NCI-H2171 treated with DMSO at 0.1 percent for 48 hours (cell line): ENCODE measurements at places on chromosomes 11 and 22.

GRCh38 chr22:33529424-33530113, 390.7 kb downstream of the LARGE1 start:
- no peak for DNase-seq

- no peak for DNase-seq
Observed at GRCh38 chr11:108632041-108632704, 32.7 kb upstream of the DDX10 start.

DNA sequence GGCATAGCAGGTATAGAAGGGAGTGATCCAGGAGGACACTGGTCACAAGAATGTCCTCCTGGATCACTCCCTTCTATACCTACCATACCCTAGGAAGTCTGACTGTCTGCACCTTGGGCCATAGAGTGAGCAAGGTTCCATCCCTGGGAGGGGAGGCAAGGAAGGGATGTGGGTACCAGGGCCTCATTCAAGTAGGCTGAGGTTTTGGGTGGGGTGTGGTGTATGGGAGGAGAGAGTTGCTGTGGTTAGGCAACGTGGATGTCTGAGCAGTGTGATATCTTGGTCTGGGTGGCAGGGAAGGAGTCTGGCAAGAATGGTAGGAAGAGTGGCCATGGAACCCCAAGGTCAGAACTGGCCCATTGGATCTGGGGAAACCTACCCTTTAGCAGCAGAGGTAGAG, 13.2 kb downstream of the PPFIBP2 start:
- DNase-seq = no peak

DNA sequence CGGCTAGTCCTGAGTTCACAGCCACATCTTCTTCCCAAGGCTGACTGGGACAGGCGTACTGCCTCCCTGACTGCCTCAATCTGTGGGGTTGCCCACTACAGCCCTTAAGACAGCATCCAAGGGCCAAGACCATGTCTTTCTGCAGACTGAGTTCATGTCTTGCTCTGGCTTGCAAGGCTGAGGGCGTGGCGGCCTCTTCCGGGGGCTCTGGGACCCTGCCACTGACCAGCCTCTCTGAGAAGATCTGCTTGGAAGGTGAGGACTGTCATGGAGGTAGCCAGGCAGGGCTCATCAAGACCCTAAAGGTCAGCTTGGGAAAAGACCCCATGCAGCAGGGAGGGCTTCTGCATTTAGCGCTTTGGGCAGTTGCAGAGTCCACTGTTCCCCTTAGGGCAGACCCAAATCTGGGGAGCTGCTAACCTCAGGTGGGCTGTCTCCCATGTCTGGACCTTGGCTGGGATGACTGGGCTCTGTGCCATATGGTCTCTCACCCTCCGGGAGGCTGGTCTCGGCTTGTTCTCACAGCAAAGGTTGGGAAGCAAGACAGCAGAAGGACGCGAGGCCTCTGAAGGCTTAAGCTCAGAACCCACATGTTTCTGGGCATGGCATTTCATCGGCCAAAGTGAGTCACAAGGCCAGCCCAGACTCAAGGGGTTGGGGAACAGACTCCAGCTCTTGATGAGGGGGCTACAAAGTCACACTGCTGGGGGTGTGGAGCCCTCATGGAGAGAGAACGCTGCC, 109.1 kb upstream of the LMO1 start:
- no peak for DNase-seq

GRCh38 chr22:46421267-46421666, 85.8 kb downstream of the TRMU start:
- DNase-seq = no peak

- no peak for DNase-seq
Observed at GRCh38 chr11:64536396-64536941, 54.6 kb upstream of the SLC22A12 start.

DNA sequence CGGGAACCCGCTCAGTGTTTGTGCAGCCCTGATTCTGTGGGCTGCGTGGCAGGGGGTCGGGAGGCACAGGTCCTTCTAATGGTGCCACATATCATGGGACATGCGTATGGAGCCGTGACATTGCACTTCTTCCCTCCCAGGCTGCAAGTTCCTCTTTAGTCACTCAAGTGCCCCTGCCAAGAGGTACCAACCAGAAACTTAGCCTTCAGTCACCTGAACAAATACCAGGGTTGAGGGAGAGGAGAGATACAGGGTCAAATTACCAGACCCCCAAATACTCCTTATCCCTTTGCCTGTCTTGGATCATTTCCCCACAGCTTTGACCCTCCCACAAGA, 209.1 kb downstream of the BUD13 start:
- DNase-seq = no peak

GRCh38 chr11:105903113-105903512, 118.9 kb downstream of the MSANTD4 start:
- no peak for DNase-seq

- no peak for DNase-seq
Observed at GRCh38 chr11:74185695-74186094, 14.6 kb downstream of the PPME1 start.

- DNase-seq = no peak
Observed at GRCh38 chr11:113274713-113275582, 39.4 kb upstream of the TTC12 start.

GRCh38 chr11:118476676-118477075, 40.4 kb downstream of the KMT2A start:
- no peak for DNase-seq

DNA sequence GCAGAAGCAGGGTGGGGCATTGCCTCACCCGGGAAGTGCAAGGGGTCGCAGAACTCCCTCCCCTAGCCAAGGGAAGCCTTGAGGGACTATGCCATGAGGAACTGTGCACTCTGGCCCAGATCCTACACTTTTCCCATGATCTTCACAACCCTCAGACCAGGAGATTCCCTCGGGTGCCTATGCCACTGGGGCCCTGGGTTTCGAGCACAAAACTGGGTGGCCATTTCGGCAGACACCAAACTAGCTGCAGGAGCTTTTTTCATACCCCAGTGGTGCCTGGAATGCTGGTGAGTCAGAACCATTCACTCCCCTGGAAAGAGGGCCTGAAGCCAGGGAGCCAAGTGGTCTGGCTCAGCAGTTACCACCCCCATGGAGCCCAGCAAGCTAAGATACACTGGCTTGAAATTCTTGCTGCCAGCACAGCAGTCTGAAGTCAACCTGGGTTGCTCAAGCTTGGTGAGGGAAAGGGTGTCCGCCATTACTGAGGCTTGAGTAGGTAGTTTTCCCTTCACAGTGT, 573.7 kb upstream of the ANO3 start:
- no peak for DNase-seq

GRCh38 chr11:37512156-37512780, 914.2 kb upstream of the RAG2 start:
- no peak for DNase-seq

- no peak for DNase-seq
Observed at GRCh38 chr11:11979488-11980117, 28.8 kb downstream of the DKK3 start.

- DNase-seq = no peak
Observed at GRCh38 chr11:114215871-114216795, 80.1 kb upstream of the NNMT start.

GRCh38 chr11:1433568-1433967, 43.8 kb downstream of the BRSK2 start:
- no peak for DNase-seq

- no peak for DNase-seq
Observed at GRCh38 chr11:112213753-112214152, 12.5 kb upstream of the PTS start.

GRCh38 chr11:78801161-78801884, 226.7 kb upstream of the NARS2 start:
- no peak for DNase-seq

DNA sequence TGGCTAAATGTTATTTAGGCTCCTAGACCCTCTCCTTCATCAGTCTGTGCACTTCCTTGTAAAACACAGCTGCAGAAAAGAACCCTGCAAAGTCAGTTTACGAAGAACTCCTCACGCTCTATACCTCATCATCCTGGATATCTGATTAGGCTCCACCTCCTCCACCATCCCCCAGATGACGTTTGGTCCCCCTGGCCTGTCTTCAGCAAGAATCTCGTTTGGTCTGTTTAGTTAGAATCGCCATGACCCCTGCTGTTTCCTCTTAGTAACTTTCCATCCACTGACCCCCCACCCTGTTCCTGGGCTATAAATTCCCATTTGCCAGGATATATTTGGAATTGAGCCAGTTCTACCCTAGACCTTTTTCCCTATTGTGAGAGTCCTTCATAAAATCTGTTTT, 214.1 kb downstream of the OPCML start:
- no peak for DNase-seq

- DNase-seq = no peak
Observed at GRCh38 chr22:30210235-30210909, 36.2 kb downstream of the LIF start.

DNA sequence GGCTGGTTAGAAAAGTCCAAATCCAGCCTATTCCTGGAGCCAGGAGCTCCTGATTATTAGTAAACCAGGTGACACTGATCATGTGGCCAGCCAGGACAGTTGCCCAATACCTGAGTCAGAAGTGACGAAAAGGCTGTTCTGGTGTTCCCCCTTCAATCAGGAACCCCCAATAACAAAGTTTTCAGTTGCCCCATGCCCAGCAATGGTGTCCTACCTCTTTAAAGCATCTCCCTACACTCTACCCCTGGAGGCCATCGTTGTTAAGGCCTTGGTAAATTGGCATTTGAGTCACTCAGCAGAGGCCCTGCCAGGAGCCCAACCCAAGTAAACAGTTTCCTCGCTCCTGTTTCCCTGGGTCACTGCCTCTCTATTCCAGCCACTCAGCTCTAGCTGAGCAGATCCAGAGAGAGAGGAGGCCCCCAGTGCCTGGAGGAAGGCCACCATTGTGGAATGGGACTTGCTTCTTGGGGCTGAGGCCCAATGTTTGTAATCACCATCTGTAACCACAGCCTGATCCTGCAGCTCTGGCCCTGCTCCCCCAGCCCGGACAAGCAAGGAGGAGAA, 25.0 kb downstream of the ARHGAP1 start:
- no peak for DNase-seq

GRCh38 chr11:80240245-80240644, 799.4 kb upstream of the TENM4 start:
- no peak for DNase-seq

- peak; percentile 71 for DNase-seq
Observed at GRCh38 chr11:64537876-64538275, 53.1 kb upstream of the SLC22A12 start.

- DNase-seq = no peak
Observed at GRCh38 chr11:60857378-60858232, 1.9 kb upstream of the PTGDR2 start.

- DNase-seq = no peak
Observed at GRCh38 chr11:69641681-69642548, 959 bp downstream of the CCND1 start.

- no peak for DNase-seq
Observed at GRCh38 chr11:61052182-61052972, 49.9 kb upstream of the CD5 start.

DNA sequence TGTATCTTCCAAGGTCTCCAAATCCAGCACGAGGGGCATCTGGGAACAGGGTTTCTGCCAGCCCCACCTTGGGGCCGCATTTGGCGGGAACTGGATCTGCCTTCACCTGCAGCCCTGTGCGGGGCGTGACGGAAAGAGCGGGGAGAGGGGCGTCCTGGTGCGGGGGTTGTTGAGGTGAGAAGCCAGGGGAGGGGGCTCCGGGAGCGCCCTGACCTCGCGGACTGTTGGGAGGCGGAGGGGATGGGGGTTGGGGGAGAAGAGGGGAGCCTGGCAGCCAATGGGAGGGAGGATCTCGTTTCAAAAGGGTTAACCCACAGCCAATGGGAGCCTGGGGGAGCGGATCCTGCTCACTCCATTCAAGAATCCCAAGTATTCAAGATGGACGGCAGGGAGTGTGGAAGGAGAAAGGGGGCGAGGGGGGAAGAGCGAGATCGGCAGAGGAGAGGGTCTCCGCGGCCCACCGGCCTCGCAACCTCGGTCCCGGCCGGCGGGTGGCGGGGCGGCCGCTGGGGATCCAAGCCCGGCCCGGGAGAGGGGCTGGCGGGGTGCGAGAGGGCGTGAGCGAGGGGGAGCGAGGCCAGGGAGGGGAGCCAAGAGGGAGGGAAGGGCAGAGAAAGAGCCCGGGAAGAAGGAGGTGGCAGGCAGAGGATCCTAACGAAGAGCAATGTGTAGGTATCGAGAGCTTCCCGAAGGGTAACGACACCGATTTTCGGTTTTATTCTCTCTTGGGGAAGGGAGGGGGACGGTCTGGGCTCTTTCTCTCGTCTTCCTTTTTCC, 11.5 kb downstream of the YPEL4 start:
- peak; percentile 95 for DNase-seq

GRCh38 chr22:43434275-43434927, 22.6 kb downstream of the MPPED1 start:
- no peak for DNase-seq

DNA sequence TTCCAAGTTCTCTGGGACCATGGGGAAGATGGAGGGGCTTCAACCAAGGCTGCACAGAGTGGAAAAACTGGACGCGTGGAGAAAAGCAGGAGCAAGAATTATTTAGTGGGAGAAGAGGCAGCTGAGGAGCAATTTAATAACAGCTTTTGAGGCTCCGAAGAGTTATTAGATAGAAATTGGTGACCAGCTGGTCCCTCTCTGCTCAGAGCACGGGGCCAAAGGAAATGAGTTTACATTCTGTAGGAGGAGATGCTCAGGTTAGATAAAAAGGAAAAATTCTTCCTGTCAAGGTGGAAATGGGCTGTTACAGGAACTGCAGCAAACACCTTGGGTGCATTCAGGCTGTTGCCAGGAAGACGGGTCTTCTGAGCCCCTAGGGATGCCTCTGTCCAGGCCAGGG, 47.0 kb upstream of the GALNT18 start:
- no peak for DNase-seq

GRCh38 chr11:64102005-64102738, 63.7 kb downstream of the MACROD1 start:
- peak; percentile 89 for DNase-seq

DNA sequence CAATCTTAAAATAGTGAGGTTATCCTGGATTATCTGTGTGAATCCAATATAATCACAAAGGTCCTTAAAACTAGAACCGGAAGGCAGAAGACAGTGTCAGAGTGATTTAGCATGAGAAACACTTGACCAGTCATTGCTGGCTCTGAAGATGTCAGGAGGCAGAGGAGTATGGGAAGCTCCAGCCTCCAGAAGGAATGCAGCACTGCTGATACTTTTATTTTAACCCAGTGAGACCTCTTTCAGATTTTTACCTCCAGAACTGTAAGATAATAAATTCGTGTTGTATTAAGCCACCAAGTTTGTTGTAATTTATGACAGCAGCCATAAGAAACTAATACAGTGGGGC, 134.4 kb upstream of the ZC3H12C start:
- no peak for DNase-seq

DNA sequence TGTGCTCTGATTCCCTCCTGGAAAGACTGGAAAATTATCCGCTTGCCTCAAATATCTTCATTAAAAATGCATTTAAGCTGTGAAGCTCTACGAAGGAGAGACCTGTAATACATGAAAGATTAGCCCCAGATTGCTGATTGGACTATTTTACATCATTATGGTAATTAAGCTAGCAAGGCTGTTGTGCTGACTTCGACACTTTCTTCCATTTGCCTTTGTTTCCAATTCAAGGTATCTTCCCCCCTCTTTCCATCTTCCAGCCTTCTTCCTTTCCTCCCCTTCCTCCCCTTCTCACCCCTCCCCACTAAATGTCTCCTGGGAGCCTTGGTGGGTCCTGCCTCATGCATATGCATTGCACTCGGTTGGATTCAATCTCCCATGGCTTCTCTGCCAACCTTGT, 710.8 kb downstream of the OPCML start:
- DNase-seq = no peak
